ENCODE measurements at places on chromosomes 12 and 14. TPM values are rescaled to one million over a fixed set of nuclear protein-coding genes. Genes with fewer than 3 reads are reported as not detected.
A peak's percentile ranks its signal among the peaks of the same experiment; 100 is the strongest.

Gene SAMD4A
- total RNA-seq, result 1.6 TPM

DNA sequence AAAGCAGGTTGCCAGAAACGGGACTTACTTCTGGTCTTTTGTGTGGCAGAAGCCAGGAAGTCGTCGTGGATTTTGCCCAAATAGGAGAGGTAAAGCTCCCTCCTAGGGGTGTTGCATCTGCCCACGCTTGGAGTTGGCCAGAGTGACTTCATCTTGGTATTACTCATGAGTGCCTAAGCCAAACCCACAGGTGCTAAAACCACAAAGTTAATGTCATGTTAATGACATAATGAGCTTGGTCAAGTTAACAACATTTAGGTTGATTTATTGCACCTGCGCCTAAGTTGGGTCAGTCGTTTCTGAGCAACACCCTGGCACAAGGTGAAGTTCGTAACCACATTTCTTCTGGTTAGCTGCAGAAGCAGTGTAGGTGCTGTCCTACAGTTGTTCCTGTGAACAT, 225.2 kb downstream of the FUT8 start:
- H3K27me3 ChIP-seq, result no peaks in the 10 kb centered on the region
- peak overlapping the region; percentile 76 for H3K27ac ChIP-seq
- peak; percentile 84 for DNase-seq
- H3K36me3 ChIP-seq, result peaks cover 64% of the 10 kb centered on the region

DNA sequence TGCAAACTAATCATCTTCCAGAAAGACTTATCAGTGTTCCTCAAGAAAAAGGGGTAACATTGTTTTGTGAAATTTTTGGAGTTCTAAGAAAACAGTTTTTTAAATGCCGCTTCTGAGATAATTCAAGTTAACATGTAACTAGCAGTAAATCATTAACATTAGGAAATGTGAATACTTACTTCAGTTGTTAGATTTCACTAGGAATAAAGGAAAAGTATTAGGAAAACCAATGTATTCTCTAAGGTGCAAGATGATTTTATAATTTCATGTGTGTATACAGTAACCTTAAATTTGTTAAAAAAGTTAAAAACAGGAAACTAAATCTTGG, 36.8 kb downstream of the PAPOLA start:
- no peaks in the 10 kb centered on the region for H3K27me3 ChIP-seq
- no peak for DNase-seq
- no peak overlapping the region for H3K27ac ChIP-seq
- H3K4me1 ChIP-seq, result peaks cover 14% of the 10 kb centered on the region
- H3K4me3 ChIP-seq, result no peak overlapping the region

Gene CCDC92
- 19.8 TPM for total RNA-seq

DNA sequence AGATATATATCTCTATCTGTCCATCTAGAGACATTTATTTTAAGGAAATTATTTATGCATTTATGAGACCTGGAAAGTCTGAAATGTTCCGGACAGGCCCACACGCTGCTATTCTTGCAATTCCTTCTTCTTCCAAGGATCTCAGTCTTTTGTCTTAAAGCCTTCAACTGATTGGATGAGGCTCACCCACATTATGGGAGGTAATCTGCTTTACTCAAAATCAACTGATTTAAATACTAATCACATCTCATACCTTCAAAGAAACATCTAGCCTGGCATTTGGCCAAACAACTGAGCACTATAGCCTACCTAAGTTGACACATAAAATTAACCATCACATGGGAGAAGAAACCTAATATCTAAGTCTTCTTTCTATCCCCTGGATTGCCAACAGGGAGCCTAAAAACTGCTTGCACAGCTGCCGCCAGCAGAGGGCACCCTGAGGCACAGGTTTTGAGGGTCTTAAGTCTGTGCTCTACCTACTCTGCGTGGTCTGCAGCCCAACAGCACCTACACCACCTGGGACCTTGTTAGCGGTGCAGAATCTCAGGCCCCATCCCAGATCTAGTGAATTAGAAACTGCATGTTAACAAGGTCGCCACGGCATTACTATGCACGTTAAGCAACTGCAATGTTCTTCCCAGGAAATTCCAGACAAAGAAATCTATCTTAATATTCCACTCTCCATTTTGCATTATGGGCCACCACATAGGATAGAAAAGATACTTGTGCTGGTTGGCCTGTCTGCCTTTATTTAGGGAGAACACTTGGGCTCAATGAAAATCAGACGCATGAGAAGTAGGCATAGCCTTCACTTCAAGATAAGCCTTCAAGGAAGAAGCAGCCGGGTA, 249.7 kb downstream of the FOXG1 start:
- H3K36me3 ChIP-seq, result no peaks in the 10 kb centered on the region
- H3K27ac ChIP-seq, result no peak overlapping the region
- H3K27me3 ChIP-seq, result no peaks in the 10 kb centered on the region
- no peak overlapping the region for H3K4me3 ChIP-seq
- no peak for DNase-seq

Gene SERPINA9
- not detected for total RNA-seq

DNA sequence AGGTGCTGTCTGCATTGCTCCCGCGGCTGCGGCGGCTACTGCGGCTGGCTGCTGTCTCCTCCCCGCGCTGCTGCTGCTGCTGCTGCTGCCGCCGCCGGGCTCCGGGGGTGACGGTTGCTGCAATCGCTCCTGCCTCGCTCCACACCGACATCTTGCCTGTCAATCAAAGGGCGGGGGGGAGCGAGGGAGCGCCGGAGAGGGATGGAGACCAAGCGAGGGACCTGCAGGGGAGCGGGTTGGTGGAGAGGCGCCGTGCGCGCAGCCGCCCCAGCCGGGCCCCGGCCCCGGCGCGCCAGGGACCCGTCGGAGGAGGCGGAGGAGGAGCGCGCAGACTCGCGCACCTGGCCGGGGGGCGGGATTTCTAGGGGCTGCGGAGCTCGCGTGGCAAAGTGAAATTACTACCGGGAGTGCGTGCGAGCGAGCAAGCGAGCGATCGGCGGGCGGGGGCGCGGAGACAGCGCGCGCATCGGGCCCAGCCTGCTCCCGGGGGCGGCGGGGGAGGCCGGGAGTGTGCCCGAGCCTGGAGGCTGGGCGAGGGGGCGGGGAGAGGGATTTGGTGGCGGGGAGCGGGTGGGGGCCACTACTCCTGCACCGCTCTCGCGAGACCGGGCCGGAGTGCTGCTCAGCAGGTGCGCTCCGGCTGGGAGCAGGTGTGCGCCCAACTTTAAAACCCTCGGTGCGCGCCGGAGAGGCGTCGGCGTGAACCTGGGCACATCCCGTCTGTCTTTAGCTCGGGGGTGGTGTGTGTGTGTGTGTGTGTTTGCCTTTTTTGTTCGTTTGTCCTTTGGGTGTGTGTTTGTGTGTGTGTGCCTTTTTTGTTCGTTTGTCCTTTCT, at the start of gene KSR2:
Gene KSR2, minus strand, starts transcription at position 165 of the 834 bp plus-strand sequence. CDS start 735 bp downstream, outside the sequence.
- H3K27ac ChIP-seq, result no peak within 1 kb of the TSS
- peak; percentile 57 for DNase-seq
- peaks cover 62% of the 10 kb centered on the region for H3K27me3 ChIP-seq
- H3K36me3 ChIP-seq, result peaks cover 2% of the 10 kb centered on the region
- peaks cover 8% of the 10 kb centered on the region for H3K4me1 ChIP-seq

DNA sequence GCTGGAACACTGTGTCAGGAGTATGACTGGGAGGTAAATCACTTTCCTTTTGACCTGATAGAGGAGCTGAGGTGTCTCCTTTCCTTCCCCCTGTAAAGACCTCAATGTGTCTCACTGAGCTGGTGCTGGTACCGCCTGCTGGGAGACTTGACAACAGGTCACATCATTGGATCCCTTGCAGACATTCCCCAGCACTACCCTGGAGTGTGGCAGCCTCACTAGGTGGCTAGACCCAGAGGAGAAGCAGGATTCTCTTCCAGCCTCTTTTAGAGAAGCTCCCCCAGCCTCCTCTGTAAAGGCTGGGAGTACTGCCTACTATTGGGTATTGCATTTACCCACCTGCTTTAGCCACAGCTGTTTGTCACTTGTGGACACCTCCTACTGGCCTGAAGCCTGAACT, 223.9 kb downstream of the ADGRD1 start:
- peak; percentile 12 for DNase-seq
- no peaks in the 10 kb centered on the region for H3K36me3 ChIP-seq
- no peak overlapping the region for H3K27ac ChIP-seq
- no peaks in the 10 kb centered on the region for H3K4me1 ChIP-seq
- H3K4me3 ChIP-seq, result no peak overlapping the region
- peaks cover 5% of the 10 kb centered on the region for H3K27me3 ChIP-seq

Data from activated CD8-positive, alpha-beta memory T cell treated with anti-CD3 and anti-CD28 coated beads, Interleukin-2, amount 10 ng/mL, durations not matched to agents 7 days and 5 days (primary cell).